Fibroblast of the aortic adventitia (primary cell): ENCODE measurements at places on chromosomes 7 and 10. TPM values are rescaled to one million over a fixed set of nuclear protein-coding genes. Genes with fewer than 3 reads are reported as not detected.

GRCh38 chr10:86523348-86523747 lies 1.8 kb upstream of the WAPL start:
- peak; percentile 47 for DNase-seq

The WDFY4 gene
- under 0.01 TPM in 1 of 2 replicates, not detected in the other for total RNA-seq

The CCL24 gene
- total RNA-seq: not detected in 2 replicates

The IKZF5 gene
- total RNA-seq: 3.4 and 8.9 TPM in 2 replicates

- no peak for DNase-seq
Measured at GRCh38 chr10:43120116-43120928, 17.9 kb upstream of the CSGALNACT2 start.

The LRRC61 gene
- total RNA-seq: 0.09 and 2.2 TPM in 2 replicates

DNA sequence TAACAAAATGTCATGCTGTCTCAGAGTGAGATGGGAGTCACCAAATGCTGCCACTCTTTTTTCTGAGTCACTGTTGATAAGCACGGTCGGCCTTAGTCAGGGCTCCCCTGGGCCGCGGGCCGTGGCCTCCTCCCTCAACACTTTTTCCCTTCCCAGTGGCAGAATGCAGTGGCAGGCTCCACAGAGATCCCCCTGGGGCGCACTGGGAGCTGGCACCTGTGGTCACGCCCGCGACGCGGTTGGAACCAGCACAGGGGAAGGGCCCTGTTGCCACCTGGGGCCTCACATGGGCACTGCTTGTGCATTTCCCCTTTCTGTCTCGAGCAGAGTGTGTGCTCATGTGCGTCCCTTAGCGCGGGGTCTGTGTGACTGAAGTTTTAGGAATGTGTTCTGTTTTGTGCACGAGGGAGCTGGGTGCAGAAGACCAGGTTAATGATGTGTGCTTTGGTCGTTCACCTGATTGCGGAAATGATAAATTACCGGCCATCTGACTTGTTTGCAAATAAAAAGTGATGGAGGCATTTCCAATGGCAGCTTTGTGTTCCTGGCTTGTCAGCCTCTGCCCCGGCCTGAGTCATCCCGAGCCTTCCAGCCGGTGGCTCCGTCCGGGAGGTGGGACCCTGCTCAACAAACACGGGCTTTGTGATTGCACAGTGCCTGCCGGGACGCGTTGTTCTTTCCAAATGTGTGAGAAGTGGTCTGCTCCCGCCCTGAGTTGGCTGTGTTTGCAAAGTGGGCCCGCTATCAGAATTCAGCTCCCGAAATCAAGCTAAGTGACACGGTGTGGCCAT lies 100.7 kb downstream of the NKX6-2 start:
- DNase-seq: peak; percentile 47

GRCh38 chr10:28294809-28295208 lies 8.1 kb downstream of the MPP7 start:
- DNase-seq: no peak

The CXCL12 gene
- 54.1 and 381 TPM in 2 replicates for total RNA-seq

DNA sequence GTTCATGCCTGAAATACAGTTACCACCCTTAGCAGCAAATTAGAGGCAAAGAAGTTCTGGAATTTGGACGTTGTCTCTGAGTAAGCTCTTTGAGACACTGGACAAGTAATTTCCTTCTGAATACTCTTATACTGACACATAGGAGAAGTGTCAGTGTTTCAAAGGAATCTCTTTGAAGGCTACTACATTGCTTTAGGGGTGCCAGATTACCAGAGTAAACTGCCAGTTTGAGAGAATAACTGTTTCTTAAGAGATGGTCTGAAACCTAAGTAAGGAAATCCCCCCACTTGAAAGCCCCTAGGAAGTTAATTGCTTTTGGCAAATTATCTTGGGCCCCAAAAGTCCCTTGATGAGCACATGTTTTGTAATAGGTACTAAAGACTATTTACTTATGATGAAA lies 3.4 kb downstream of the FAS start:
- DNase-seq: peak; percentile 43

- DNase-seq: no peak
Measured at GRCh38 chr10:91813251-91813650, 15.0 kb downstream of the TNKS2 start.

The VWC2 gene
- total RNA-seq: not detected in 2 replicates

- no peak for DNase-seq
Measured at GRCh38 chr7:36568452-36568849, 155.8 kb downstream of the AOAH start.
